Hepatocyte (in vitro differentiated cells): ENCODE measurements at places on chromosomes 5 and 9. TPM values are rescaled to one million over a fixed set of nuclear protein-coding genes. Genes with fewer than 3 reads are reported as not detected.

DNA sequence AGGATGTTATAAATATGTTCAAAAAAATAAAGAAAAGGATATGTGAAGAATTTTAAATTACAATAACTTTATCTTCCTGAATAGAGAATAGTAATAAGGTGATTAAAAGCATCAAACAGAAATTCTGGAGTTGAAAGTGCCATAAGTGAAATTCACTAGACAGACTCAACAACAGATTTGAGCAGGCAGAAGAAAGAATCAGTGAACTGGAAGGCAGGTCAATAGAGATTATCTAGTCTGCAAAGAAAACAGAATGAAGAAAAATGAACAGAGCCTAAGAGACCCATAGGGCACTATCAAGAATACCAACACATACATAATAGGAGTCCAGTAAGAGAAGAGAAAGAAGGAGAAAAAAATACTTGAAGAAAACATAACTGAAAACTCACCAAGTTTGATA lies 162.1 kb downstream of the ROR2 start:
- H3K36me3 ChIP-seq = no peaks in the 10 kb centered on the region
- H3K4me1 ChIP-seq = no peaks in the 10 kb centered on the region

DNA sequence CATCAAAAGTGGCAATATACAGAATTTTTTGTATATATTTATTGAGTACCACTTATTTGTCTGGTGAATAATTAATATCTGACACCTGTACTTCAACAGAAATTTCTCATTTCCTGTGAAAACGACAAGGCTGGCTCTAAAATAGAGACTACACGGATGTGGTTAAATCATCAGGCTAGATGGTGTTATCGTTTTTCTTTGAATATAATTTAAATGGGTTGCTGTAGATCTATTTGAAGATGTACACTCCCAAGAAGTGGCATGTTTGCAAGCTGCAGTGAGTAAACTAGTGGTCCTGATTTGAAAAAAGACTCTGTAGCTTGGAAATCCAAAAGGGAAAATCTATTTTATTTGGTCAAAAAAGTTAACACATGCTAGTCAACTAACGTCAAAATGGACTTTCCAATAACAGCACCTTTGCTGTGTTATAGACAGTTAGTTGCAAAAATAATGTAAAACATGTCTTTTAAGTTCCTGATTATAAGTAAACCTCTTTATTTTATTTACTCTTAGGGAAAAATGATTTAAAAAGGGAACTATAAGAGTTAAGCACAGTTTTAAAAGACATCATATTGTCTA lies 13.8 kb downstream of the ST8SIA4 start:
- no peaks in the 10 kb centered on the region for H3K4me1 ChIP-seq
- no peak overlapping the region for H3K27ac ChIP-seq
- H3K27me3 ChIP-seq = no peaks in the 10 kb centered on the region
- DNase-seq = no peak
- H3K4me3 ChIP-seq = no peak overlapping the region
- H3K36me3 ChIP-seq = no peaks in the 10 kb centered on the region

DNA sequence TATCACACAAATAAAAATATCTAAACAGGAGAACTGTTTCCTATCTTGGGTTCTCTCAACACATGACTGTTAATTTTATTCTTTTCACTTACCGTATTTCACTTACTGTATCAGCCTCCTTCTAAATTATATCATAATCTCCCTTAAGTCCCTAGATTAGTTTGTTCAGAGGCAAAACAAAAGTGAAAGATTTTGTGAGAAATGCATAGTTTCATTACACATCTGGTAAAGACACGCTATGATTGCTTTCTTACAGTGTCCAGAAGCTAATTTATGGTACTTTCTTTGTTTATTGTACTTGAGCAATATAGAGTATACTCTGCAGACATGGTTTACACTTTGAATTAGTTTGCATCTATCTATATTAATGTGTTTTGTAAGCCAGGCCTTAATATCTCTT lies 159.7 kb upstream of the TLX3 start:
- H3K4me3 ChIP-seq = no peak overlapping the region
- no peak for DNase-seq
- H3K36me3 ChIP-seq = no peaks in the 10 kb centered on the region
- H3K27ac ChIP-seq = no peak overlapping the region

- no peak overlapping the region for H3K27ac ChIP-seq
- no peaks in the 10 kb centered on the region for H3K27me3 ChIP-seq
- no peaks in the 10 kb centered on the region for H3K36me3 ChIP-seq
- H3K4me1 ChIP-seq = no peaks in the 10 kb centered on the region
Observed at GRCh38 chr9:91386765-91387164, 25.0 kb upstream of the AUH start.

- H3K4me3 ChIP-seq = no peak overlapping the region
- H3K27me3 ChIP-seq = no peaks in the 10 kb centered on the region
- no peak overlapping the region for H3K27ac ChIP-seq
- H3K4me1 ChIP-seq = peaks cover 32% of the 10 kb centered on the region
- DNase-seq = no peak
Observed at GRCh38 chr9:134390537-134390936, 64.3 kb downstream of the RXRA start.

GRCh38 chr5:175206669-175207068 lies 237.3 kb downstream of the DRD1 start:
- H3K4me1 ChIP-seq = peaks cover 4% of the 10 kb centered on the region
- no peaks in the 10 kb centered on the region for H3K36me3 ChIP-seq
- H3K27me3 ChIP-seq = no peaks in the 10 kb centered on the region
- no peak overlapping the region for H3K27ac ChIP-seq
- no peak for DNase-seq

DNA sequence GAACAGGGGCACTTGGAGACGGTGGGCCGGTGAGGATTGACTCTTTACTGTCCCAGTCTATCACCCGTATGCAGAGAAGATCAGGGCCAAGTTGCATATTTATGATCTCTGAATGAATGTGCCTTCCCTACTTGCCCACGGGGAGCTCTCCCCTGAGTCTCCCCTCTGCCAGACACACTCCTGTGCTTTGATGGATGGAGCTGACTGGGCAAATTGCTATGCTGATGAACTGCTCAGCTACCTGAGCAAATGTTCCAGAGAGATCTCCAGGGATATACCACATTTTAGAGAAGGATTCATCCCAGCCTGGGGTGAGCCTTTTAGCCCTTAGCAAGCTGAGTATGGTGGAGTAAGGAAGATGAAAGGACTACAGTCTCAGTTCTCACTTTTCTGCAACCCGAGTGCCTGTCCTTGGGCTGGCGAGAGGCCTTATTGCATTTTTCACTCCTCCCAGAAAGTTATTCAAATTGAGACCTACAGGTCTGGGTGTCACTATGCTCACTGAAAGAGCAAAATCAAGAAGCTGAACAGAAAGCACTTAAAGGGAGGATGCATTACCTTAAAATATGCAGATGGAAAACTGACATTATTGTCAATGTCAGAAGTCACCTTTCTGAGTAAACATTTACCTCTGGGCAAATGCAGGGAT lies 526.7 kb upstream of the WWC1 start:
- no peaks in the 10 kb centered on the region for H3K4me1 ChIP-seq
- no peak overlapping the region for H3K27ac ChIP-seq
- H3K4me3 ChIP-seq = no peak overlapping the region
- no peak for DNase-seq

GRCh38 chr9:122865300-122865699 lies 36.9 kb upstream of the PDCL start:
- DNase-seq = no peak
- no peaks in the 10 kb centered on the region for H3K27me3 ChIP-seq
- no peaks in the 10 kb centered on the region for H3K4me1 ChIP-seq
- no peak overlapping the region for H3K4me3 ChIP-seq

DNA sequence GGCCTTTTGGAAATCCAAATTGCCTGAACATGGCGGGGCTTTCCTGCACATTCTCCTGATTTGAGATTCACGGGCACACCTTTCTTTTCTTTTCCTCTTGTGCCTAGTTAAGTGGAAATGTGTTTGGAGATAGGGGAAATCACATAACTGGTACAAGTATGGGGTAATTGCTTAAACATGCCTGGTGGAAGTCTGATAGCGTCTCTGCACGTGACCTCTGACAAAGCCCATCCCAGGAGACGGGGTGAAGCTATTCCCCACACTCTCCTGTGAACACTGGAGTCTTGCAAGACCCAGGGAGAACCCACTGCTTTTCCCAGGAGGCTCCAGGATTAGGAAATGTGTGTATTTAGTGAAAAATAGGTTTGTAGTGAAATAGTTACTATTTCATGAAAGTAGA lies 2.9 kb upstream of the REEP2 start:
- no peaks in the 10 kb centered on the region for H3K36me3 ChIP-seq
- DNase-seq = no peak
- no peaks in the 10 kb centered on the region for H3K4me1 ChIP-seq
- no peak overlapping the region for H3K27ac ChIP-seq
- H3K4me3 ChIP-seq = no peak overlapping the region

- no peaks in the 10 kb centered on the region for H3K36me3 ChIP-seq
- no peaks in the 10 kb centered on the region for H3K4me1 ChIP-seq
- H3K27me3 ChIP-seq = no peaks in the 10 kb centered on the region
- no peak overlapping the region for H3K4me3 ChIP-seq
- peak; percentile 16 for DNase-seq
Observed at GRCh38 chr9:14107977-14108376, 206.0 kb downstream of the NFIB start.

GRCh38 chr5:113005454-113005853 lies 28.9 kb downstream of the DCP2 start:
- no peaks in the 10 kb centered on the region for H3K27me3 ChIP-seq
- no peak overlapping the region for H3K27ac ChIP-seq
- DNase-seq = no peak
- H3K4me1 ChIP-seq = no peaks in the 10 kb centered on the region

DNA sequence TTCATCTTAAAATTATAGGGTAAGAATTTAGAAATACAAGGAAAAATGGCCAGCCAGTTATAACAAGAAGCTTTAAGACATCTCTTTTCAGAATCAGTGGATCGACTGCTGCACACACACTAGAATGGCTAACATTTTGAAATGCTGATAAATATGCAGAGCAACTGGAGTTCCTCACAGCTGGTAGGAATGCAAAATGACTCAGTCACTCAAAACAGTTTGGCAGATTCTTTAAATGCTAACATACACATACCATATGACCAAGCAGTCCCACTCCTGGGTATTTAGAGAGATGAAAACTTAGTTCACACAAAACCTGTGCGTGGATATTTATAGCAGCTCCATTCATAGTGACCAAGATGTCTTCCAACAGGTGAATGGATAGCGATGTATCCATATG lies 23.2 kb upstream of the PSAT1 start:
- H3K27ac ChIP-seq = no peak overlapping the region
- no peaks in the 10 kb centered on the region for H3K36me3 ChIP-seq
- peaks cover 9% of the 10 kb centered on the region for H3K4me1 ChIP-seq

- H3K4me1 ChIP-seq = no peaks in the 10 kb centered on the region
- H3K36me3 ChIP-seq = no peaks in the 10 kb centered on the region
- DNase-seq = no peak
- H3K27me3 ChIP-seq = no peaks in the 10 kb centered on the region
Observed at GRCh38 chr9:125432715-125433385, 171.2 kb downstream of the GAPVD1 start.

- no peaks in the 10 kb centered on the region for H3K4me1 ChIP-seq
- DNase-seq = no peak
- H3K4me3 ChIP-seq = no peak overlapping the region
- no peaks in the 10 kb centered on the region for H3K27me3 ChIP-seq
- no peak overlapping the region for H3K27ac ChIP-seq
- no peaks in the 10 kb centered on the region for H3K36me3 ChIP-seq
Observed at GRCh38 chr5:178762391-178762790, 31.9 kb upstream of the ZNF354A start.

GRCh38 chr5:2335733-2336515 lies 415.6 kb downstream of the IRX2 start:
- no peak for DNase-seq
- H3K4me3 ChIP-seq = no peak overlapping the region
- no peaks in the 10 kb centered on the region for H3K4me1 ChIP-seq
- no peaks in the 10 kb centered on the region for H3K27me3 ChIP-seq
- H3K27ac ChIP-seq = no peak overlapping the region

- H3K4me3 ChIP-seq = no peak overlapping the region
- H3K27ac ChIP-seq = no peak overlapping the region
- H3K36me3 ChIP-seq = no peaks in the 10 kb centered on the region
- DNase-seq = no peak
- H3K4me1 ChIP-seq = no peaks in the 10 kb centered on the region
- no peaks in the 10 kb centered on the region for H3K27me3 ChIP-seq
Observed at GRCh38 chr5:167710444-167711073, 580.9 kb upstream of the WWC1 start.

DNA sequence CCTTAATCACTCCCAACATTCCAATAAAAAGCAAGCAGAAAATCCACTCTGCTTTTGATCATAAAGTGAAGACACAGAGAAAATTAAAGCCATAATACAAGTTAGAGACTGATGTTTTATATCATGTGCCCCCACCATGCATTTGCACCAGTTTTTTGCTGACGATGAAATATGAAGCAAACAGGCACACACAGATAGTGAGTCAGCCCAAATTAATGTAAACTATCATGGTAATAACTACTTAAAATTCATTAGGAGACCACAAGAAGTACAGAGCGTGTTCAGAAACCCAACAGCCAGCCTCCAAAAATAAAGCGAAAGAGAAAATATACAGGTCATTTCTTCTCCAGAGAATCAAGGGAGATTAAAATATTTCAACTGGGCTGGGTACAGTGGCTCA lies 46.4 kb upstream of the KDM4C start:
- H3K36me3 ChIP-seq = no peaks in the 10 kb centered on the region
- no peaks in the 10 kb centered on the region for H3K4me1 ChIP-seq
- no peak overlapping the region for H3K4me3 ChIP-seq

DNA sequence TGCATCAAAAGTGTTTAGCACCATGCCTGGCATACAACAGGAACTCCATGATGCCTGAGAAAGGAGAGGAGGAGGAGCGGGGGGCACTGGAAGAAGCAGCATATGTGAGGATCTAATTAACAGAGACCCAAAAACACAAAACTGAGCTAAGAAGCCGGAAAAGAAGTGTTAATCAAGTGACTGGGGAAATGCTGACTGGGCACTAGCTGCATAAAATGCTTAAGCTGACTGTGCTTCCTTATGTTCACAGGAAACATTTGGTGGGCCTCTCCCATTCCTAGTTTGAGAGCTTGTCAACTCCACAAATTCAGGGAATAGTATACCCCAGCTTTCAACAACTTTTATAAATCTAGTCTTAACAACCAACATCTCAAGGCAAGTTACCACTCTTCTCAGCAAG lies 26.6 kb downstream of the DEPDC1B start:
- H3K4me3 ChIP-seq = no peak overlapping the region
- peaks cover 28% of the 10 kb centered on the region for H3K4me1 ChIP-seq
- no peaks in the 10 kb centered on the region for H3K36me3 ChIP-seq
- H3K27me3 ChIP-seq = no peaks in the 10 kb centered on the region

The FOXD4 gene
- 0.28 and 0.30 TPM in 2 replicates for total RNA-seq

The SPAG8 gene
- 0.10 and 1.4 TPM in 2 replicates for total RNA-seq

The TMEM174 gene
- total RNA-seq = not detected in 2 replicates

The FBN2 gene
- total RNA-seq = 108 and 143 TPM in 2 replicates

The FREM1 gene
- 27.7 and 36.1 TPM in 2 replicates for total RNA-seq

The TAF11L8 gene
- not detected in 2 replicates for total RNA-seq

The AGXT2 gene
- 8.0 and 8.1 TPM in 2 replicates for total RNA-seq

The N4BP3 gene
- total RNA-seq = 1.4 and 2.3 TPM in 2 replicates

The CETN3 gene
- total RNA-seq = 15.7 and 25.2 TPM in 2 replicates

The LRRC8A gene
- total RNA-seq = 28.8 and 30.7 TPM in 2 replicates

The SLC22A4 gene
- 1.4 and 2.5 TPM in 2 replicates for total RNA-seq

The PCDHA1 gene
- total RNA-seq = 0.04 TPM in 1 of 2 replicates, not detected in the other
